Mesenchymal stem cell (in vitro differentiated cells and primary cell): ENCODE measurements at places on chromosomes 16 and 17.

DNA sequence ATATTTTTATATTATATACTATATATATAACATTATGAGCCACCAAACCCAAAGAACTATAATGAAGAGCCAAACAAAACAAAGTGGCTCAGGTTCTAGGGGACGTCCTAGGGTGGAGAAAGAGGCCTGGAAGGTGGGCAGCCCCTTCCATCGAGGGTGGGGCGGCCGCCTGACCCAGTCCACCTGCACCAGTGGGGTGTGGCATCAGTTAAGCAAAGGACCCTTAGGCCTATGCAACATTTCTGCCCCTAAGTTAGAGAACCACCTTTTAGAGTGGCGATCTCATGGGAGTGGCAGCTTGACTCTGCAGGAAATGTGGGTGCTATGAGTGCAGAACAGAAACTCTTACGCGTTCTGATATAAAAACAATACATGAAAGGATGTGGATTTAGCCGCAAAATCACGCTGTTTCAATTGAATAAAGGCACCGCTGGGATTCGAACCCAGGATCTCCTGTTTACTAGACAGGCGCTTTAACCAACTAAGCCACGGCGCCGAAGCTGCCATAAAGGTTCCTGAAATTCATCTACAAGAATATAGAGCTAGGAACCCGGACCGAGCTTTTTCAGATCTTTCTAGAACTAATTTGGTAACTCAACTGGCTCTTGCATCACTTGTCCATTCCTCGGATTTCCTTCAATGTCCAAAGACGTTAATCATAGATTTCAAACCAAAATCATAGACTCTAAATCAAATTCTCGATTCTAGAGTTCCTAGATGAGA is 15.6 kb upstream of the AURKB start:
- peak; percentile 88 for DNase-seq

- DNase-seq, result peak; percentile 58
Measured at GRCh38 chr17:42275527-42276358, 448 bp downstream of the STAT5B start.

- no peak for DNase-seq
Measured at GRCh38 chr17:21248500-21248899, 4.7 kb downstream of the NATD1 start.

DNA sequence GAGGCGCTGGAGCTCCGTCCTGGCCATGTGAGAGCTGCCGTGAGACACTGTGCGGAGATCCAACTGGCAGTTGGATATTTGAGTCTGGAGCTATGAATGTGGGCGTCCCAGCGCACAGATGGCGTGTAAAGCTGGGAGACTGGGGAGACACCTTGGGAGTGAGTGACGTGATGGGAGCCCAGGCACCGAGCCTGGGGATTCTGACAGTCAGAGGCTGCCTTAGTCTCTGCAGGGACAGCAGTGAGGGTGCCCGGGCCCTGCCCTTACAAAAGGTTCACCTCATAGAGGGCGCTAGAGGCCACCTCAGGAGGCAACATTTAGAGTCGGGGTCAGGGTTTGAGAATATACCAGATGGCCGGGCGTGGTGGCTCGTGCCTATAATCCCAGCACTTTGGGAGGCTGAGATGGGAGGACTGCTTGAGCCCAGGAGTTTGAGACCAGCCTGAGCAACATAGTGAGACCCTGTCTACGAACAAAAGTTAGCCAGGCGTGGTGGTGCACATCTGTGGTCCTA is 194.1 kb upstream of the GSE1 start:
- DNase-seq, result no peak

DNA sequence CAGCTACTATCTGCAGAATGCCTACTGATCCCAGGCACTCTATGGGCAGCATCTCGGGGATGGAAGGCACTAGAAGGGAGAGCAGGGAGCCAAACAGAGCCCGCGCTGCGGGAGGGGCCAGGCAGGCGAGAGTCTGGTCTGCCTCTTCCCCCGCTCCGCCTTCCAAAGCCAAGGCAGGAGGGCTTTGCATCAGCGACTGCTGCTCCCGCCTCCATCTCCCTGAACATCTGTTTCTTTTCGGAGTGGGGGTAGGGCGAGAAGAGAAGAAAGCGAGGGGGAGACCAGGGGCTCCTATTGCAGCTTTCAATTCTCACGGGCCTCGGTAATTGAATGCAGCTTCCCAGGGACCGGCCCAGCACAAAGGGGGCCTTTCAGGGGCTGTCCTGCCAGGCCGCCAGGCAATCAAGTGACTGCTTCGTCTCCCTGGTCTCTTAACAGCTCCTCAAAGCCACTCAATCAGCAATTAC is 31.4 kb upstream of the CDC42EP4 start:
- DNase-seq, result peak; percentile 85

- DNase-seq, result peak; percentile 60
Measured at GRCh38 chr16:2015117-2015946, 4.3 kb upstream of the NPW start.

GRCh38 chr17:39887078-39887477 is 19.1 kb downstream of the ZPBP2 start:
- DNase-seq, result no peak

DNA sequence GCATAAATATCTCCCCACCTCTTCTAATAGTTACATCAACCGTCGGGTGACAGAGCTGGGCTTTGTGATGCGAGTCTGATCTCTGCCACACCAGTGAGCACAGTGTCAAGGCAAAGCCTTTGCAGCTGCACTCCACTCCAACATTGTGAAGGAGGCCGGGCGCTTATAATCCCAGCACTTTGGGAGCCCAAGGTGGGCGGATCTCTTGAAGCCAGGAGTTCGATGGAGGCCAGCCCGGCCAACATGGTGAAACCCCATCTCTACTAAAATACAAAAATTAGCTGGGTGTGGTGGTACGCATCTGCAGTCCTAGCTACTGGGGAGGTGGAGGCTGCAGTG is 18.9 kb downstream of the CYB5D2 start:
- DNase-seq, result no peak

DNA sequence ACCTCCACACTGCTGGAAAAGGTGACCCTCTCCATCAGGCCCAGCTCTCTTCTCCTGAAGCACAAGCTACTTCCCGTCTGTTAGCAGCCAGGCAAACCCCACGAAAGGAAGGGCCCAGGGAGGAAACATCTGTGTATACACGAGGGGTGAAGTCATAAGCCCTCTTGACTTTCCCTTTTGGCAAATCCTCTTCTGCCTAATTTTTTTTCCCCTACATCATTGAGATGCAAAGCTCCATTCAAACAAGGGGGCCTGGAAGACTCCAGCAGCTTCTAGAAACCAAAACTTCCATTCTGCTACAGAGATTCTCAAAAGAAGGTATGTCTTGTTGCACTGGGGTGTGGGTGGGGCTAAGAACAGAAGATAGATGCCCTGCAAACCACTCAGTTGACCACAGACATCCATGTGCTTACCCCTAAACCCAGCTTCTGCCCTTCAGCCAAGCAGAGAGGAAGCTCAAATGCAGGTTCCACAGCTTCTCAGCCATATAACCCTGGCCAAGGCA is 145.6 kb upstream of the RCVRN start:
- peak; percentile 84 for DNase-seq

DNA sequence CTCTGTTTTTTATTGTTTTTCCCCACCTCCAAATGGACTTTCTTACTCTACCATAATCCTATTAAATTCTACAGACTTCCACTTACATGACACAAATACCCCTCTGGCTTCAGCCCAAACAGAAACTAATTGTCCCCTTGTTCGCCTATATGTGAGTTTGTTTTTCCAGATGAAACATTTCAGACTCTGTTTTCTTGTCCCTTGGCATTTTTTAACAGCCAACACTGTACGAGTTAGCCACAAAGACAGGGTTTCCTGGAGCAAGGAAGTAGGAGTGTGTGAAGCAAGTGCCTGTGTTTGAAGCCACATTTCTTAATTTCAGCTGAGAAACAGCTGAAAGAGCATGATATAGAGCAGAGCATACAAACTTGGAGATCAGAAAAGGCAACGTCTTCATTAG is 382.2 kb upstream of the CDH5 start:
- DNase-seq, result peak; percentile 43

GRCh38 chr17:15260376-15261257 is 4.5 kb downstream of the PMP22 start:
- DNase-seq, result peak; percentile 84

DNA sequence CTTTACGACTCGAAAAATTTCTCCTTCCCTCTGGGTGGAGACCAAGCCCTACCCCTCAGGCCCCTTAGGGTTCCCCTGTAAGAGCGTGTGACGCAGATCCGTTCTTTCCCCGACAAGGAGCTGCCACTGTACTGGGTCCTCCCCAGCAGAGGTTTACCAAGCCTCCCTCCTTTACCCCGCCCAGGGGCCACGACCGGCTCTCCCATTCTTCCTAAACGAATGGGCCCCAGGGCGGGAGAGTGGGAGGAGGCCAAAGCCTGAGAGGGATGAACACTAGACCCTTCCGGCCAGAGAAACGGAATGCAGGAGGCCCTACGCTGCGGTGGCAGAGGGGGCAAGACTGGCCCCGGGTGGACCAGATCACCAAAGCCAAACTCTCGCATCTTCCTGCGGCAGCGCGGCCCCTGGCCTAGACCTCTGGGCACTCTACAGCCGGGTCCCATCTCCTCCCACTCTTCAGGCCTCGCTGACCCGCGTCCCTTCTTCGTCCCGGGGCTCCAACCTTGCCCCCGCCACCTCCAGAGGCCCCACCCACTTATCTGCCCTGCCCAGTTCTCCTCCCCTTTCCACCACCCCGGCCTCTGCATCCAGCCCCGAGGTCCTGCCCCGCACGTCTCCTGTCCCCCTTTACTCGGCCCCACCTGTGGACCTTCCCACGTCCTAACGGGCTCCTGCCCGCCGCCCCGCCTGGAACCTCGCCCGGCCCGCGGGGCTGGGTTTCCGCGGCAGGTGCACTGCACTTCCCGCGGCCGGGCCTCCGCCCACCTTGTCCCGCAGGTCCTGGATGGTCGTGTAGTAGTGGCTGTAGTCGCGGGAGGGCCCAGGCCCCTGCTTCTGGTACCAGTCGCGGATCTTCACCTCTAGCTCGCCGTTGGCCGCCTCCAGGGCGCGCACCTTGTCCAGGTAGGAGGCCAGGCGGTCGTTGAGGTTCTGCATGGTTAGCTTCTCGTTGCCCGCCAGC is 765 bp downstream of the KRT19 start:
- peak; percentile 55 for DNase-seq

DNA sequence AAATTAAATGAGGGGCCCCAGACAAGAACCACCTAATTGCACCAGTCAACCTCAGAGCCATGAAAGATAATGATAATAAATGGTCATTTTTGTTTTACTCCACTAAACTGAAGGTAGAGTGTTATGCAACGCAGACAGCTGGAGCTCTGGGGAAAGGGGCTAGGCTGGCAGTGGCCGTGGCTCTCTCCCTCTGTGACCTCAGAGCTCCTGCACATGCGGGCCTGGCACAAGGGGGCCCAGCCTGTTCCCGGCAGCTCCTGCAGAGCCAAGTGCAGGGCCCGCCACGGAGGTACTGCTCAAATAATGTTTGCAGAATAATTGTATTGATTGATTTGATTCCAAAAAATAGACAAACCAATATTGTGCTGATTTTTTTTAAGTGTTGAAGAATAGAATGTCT is 109.5 kb downstream of the SALL1 start:
- no peak for DNase-seq

GRCh38 chr16:19265380-19265930 is 20.1 kb upstream of the CLEC19A start:
- no peak for DNase-seq

GRCh38 chr17:69757688-69758430 is 317.2 kb upstream of the KCNJ16 start:
- peak; percentile 84 for DNase-seq

DNA sequence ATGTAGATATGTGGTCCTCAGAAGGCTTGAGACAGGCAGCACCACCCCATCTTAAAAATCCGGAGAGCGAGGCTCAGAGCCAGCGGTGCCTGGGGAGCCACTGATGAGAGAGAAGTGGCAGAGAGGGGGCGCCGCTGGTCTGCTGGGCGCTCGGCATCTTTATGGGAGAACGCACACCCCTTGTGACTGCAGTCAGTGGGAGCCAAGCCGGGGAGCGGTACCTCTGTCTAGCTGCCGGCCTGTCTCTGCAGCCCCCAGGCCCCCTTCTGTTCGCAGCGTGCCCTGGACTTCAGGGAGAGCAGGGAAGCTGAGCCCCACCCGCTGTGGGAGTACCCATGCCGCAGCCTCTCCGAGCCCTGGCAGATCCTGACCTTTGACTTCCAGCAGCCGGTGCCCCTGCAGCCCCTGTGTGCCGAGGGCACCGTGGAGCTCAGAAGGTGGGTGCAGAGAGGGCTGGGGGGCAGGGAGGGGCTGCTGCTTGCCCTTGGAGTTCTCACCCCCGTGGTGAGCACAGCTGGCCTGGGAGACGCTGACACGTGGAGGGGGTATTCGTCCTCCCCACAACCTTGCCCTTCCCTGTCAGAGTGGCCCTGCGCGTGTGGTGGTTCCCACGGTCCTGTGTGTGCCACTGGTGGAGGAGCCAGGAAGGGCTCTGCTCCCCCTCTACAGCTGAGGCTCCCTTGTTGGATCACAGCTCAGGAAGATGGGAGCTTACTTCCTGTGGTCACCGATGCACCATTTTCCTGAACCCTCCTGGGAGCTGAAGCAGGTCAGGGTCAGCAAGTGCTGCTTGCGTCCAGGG is 44.8 kb downstream of the PRMT7 start:
- DNase-seq, result no peak

- no peak for DNase-seq
Measured at GRCh38 chr17:5680766-5681165, 96.5 kb upstream of the NLRP1 start.

- peak; percentile 38 for DNase-seq
Measured at GRCh38 chr17:68533887-68534694, 21.9 kb downstream of the PRKAR1A start.

GRCh38 chr16:80620736-80621605 is 80.2 kb downstream of the DYNLRB2 start:
- DNase-seq, result no peak

DNA sequence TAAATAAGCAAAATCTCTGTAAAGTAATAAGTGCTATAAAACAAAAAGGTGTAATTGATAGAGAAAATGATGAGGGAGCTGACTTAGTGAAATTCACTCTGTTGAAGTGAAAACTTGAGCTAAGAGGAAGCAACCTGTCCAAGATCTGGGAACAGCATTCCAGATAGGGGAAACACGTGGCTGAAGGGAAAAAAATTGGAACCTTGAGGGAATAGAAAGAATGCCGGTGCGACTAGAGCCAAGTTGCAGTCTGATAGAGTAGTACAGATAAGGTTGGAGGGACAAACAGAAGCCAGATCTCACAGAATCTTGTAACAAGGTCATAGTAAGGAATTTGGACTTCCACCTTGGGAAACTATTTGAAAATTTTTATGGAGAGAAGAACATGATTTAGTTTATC is 623 bp upstream of the DDX52 start:
- no peak for DNase-seq

DNA sequence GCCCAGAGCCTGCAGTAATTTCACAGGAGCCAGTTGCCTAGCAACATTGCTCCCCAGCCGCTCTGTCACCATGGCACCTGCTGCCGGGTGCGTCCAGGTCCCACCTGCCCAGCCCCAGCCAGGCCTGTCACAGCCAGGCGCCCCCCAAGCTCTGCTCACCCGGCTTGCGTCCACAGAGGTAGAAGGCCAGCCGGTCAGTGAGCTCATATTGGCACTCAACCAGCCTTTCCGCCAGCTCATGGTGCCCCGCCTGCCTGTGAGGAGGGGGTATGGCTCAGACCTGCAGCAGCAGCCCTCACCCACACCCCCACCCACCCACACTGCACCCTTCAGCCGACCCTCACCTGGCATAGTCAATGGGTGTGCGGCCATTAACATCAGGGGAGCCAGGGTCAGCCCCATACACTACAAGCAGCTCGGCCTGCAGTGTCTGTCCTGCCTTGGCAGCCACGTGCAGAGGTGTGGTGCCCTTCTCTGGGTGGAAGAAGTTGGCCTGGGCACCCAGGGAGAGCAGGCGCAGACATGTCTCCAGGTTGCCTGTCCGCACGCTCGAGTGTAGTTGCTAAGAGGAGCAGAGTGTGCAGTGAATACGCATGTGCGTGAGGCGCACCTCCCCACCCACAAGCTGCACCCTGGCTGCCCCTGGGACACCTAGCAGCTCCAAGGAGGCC is 7.7 kb downstream of the GIT1 start:
- no peak for DNase-seq
